Hematopoietic multipotent progenitor cell treated with erythropoietin and hydrocortisone succinate and interleukin-3 and kit ligand, for 4 days (in vitro differentiated cells): ENCODE measurements at places on chromosomes 1 and 21.

DNA sequence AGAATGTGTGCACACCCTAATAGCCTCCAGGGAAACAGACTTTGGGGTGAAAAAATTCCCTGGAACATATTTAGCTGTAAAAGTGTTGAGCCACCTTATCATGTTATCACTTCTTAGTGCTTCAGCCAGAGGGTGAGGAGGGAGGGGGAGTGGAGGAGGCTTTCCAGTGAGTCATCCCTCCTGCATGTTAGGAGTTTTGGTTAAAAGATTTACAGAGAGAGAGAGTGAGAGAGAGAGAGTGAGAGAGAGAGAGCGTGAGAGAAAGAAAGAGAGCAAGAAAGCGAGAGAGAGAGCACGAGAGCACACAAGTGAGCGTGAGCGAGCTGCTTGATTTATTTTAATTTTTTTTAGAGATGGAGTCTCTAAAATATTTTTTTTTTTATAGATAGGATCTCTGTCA is 13.5 kb upstream of the CACNA1E start:
- DNase-seq: no peak

DNA sequence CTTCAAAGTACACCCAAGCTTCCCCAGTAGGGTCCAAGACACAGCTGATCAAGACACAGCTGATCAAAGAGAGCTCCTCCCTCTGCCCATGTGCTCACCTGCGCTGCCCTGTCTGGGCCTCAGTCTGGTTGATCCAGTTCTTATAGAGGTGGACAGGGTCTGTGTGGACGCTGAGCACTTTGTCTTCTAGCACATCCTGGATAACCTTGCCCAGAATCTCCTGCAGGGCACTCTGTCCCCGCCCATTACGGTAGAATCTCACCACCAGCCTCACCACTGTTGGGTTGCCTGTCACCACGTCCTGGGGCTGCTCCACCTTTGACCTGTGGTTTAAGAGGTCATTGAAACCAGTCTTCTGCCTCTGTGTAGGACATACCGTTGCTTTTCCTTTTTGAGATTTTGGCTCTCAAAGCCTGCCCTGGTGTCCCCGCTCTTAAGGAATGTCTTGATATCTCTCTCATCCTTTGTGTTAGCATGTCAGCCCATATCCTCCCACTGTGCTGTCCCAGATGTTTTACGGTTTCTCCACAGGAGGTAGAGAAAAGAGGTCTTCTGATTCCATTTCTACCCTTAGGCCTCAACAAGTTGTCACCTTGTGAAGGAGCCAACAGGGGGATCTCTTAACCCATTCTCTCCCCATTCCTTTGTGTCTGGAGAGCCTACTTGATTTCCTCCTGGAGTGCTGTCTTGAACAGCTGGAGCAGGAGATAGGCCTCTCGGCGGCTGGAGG is 33.5 kb downstream of the IQGAP3 start:
- DNase-seq: no peak

- no peak for DNase-seq
These were observed 84.1 kb upstream of the SLC44A3 start for GRCh38 chr1:94736073-94736472.

- no peak for DNase-seq
These were observed 42.8 kb upstream of the ARTN start for GRCh38 chr1:43890815-43891214.

DNA sequence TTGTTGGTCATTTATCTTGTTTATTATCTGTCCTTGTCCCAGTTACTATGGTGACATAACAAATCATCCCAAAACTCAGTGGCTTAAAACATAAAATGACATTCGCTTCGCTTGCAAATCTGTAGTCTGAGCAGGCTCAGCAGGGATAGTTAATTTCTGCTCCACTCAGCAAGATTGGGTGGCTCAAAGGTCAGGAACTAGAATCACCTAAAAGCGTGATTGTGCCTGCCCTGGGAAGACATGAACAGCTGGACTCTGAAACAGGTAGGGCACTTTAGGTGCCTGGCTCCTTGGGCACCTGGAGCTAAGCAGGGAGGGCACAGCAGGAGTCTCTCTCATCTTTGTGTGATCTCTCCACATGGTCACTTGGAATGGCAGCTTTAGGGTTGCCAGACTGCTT is 14.7 kb upstream of the TRAF3IP3 start:
- no peak for DNase-seq
